NCI-H748 treated with DMSO at 0.1 percent for 48 hours (cell line): ENCODE measurements at places on chromosomes 5 and 9.

DNA sequence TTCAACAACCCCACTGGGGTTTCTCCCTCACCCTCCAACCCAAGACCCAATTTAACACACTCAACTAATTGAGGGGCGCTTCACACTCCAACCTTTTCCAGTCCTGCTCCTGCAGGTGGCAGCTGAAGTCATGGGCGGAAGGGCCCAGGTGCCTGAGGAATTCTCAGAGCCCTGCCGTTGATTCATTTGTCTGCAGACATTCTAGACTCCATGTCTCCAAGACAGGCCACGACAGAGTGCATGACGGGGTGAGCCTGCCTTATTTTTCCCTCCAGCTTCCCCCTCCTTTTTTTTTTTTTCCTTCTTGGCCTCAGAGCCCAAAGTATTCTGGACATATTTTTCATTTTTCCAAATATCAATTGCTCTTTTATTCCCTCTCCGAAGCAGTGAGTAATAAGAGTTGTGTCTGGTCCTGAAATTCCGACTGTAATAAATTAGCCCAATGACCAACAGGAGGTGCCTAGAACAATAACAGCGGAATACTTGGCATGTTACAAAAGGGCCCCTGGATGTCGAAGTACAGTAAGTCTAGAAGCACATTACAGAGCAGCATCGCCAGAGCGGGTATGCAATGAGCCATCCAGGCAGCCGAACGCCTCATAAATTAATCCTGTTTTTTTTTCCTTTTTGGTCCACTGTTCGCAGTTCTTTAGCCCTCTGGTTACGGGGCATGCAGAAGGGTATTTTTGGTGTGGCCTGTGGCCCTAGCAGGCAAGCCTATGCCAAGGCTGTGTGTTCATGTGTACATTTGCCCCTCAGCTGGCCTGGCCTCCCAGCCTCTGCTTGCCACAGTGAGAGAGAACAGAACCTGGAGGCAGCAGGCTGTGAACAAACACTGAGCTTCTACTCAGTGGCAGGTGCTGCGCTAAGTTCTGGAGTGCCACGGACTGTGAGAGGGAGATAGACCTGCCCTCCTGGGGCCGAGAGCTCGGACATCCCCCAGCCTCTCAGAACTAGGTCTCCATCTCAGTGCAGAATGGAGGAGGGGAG lies 8.6 kb upstream of the SMIM23 start:
- no peak for DNase-seq

DNA sequence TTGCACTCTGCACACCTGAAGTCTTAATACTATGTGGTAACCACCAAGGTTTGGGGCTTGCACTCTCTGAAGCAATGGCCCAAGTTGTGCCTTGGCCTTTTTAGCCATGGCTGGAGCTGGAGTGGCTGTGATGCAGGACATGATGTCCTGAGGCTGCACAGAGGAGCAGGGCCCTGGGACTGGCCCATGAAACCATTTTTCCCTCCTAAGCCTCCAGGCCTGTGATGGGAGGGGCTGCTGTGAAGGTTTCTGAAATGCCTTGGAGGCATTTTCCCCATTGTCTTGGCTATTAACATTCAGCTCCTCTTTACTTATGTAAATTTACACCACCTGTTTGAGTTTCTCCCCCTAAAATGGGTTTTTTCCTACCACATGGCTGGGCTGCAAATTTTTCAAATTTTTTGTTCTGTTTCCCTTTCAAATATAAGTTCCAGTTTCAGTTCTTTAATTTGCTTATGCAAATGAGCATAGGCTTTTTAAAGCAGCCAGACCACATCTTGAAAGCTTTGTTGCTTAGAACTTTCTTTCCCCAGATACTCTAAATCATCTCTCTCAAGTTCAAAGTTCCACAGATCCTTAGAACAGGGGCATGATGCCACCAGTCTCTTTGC lies 237.4 kb upstream of the DMAC1 start:
- no peak for DNase-seq

GRCh38 chr5:756865-757345 lies 27.6 kb downstream of the ZDHHC11B start:
- DNase-seq = no peak

GRCh38 chr9:128107468-128108268 lies 19.9 kb downstream of the PTGES2 start:
- no peak for DNase-seq

DNA sequence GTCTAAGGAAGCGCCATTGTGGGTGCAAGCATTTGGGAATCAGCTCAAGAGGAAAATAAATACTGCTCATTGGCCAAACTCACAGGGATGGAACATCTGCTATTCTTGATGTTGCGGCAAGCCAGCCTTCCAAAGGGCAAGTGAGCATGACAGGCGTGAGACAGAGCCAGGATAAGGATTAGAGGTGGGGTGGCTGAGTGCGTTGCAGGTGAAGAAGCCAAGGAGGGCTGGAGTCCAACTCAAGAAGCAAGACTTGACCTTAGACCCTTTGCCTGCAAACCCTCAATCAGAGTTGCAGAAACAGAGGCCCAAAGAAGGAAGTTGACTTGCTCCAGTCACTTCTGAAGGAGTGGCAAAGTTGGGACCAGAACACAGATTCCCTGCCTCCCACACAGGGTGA lies 79.4 kb downstream of the WWC1 start:
- no peak for DNase-seq
